ENCODE measurements at places on chromosomes 1 and 21.

GRCh38 chr1:24385160-24385940, 28.2 kb downstream of the STPG1 start:
- DNase-seq: peak; percentile 3

DNA sequence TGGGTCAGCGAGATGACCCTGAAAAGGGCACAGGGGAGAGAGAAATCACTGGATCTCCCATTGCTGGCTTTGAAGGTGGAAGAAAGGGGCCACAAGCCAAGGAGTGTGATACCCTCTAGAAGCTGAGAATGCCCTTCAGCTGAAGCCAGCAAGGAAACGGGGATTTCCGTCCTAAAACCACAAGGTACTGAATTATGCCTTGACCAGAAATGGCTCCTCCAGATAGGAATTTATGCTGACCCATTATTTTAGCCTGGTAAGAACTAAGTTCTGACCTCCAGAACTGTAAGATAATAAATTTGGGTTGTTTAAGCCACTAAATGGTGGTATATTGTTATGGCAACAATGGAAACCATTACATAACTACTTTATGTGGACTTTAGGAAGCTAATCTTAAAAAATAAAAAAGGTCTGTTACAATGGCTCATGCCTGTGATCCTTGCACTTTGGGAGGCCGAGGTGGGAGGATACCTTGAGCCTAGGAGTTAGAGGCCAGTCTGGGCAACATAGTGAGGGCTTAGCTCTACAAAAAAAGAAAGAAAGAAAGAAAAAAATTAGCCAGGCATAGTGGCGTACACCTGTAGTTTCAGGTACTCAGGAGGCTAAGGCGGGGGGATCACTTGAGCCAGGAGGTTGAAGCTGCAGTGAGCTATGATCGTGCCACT, 3.6 kb upstream of the H6PD start:
- DNase-seq: no peak

GRCh38 chr1:64915381-64916274, 50.7 kb downstream of the JAK1 start:
- no peak for DNase-seq

DNA sequence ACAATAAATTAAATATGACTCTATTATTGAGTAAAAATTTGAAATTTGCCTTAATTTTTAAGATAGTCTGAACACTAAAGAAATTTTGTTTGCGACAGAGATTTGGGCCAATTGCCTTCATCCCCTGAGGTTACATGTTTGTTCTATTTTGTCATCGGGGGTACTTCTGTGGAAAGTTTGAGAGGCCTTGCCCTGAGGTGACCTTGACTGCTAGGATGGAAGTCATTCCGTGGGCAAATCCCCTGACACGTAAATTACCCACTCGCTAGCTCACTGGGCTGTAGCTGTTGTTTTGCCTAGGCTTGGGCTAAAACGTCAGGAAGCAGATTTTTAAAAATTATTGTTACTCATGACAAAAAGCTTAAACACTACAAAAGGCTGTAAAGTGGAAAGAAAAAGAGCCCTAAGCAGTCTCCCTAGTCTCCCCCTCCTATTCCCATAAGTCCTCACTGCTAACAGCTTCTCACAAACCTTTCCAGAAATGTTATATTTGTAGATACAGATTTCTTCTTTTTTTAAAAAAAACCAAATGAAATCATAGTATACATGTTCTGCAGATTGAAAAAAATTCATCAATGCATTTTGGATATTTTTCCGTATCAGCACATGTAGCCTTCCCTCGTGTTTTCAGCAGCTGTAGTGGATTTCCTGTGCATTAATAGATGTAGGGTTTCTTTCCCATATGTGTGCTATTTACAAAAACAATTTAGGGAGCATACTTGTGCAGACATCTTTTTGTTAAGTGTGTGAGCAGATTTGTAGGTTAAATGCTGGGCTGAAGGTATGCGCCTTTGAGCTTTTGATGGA, 142.7 kb downstream of the MRPS6 start:
- no peak for DNase-seq

DNA sequence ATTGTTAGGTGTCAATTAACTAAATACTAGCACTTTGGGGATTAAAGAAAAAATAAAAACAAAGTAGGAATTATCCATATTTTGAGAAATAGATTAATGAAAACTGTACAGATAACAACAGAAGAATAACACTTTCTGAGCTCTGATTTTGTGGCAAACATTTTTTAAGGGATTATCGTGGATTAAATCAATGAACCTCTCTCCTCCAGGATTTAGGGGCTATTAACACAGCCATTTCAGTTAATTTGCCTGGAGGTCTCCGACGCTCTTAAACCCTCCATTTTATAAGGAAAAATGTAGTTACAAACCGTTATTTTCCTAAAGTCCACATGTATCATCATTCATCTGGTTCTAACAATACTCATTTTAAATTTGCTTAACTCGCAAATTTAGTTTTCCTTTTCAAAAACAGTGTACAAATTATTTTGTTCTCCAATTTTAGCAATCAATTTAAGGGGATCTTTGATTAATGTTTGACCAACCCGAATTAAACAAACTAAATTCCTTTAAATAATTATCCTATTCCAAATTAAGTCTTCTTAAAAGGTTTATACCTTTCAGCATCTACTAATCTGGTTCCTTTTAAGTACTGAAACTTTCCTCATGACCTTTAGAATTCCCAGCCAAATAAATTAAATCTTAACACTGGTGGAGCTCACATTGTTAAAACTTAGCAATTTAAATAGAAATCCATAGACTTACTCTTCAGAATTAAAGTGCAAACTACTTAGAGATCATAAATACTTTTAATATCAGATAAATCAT, 30.7 kb upstream of the RNF187 start:
- DNase-seq: no peak
